ENCODE measurements at places on chromosomes 2 and 18.

GRCh38 chr2:128420131-128420530 lies 101.5 kb upstream of the HS6ST1 start:
- no peak for DNase-seq

DNA sequence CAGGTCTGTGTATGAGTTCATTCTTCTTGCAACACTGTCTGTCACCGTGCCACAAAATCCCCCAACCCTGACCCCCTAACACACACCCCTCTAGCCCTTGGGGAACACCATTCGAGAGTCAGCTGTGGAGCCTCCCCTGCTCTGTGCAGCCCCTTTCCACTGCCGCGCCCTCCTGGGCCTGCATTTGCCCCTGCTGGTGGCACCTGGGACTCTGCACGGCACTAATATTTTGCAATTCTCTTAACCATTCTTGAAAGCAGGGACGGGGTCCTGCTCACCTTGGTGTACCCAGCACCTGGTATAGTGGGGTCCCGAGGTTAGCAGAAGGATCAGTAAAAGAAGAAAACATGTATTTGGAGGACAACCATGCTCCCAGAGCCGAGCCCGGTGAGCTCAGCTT lies 124.0 kb downstream of the HDAC4 start:
- DNase-seq = no peak

- no peak for DNase-seq
Observed at GRCh38 chr2:14760169-14760568, 127.7 kb downstream of the LRATD1 start.

DNA sequence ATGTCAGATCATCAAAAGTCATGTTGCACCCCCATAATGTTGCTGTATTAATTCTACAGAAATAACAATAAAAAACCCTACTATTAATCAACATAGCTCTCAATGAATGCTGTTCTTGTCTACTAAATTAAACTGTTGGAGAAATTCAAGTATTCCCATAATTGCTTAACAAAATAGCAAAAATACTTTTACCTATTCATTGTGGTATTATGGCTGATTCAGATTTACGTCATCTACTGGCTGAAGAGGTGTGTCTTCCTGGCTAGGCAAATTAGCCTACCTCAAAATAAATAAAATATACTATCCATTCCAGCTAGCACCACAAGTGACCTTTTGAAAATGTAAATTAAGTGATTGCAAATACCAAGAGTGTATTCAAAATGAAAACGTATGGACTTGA lies 249.4 kb downstream of the MEIS1 start:
- no peak for DNase-seq

- no peak for DNase-seq
Observed at GRCh38 chr2:64716569-64716968, 62.9 kb upstream of the SERTAD2 start.

- DNase-seq = no peak
Observed at GRCh38 chr2:179417436-179417949, 152.9 kb upstream of the SESTD1 start.

- no peak for DNase-seq
Observed at GRCh38 chr2:172088245-172089004, 3.1 kb downstream of the DLX1 start.

DNA sequence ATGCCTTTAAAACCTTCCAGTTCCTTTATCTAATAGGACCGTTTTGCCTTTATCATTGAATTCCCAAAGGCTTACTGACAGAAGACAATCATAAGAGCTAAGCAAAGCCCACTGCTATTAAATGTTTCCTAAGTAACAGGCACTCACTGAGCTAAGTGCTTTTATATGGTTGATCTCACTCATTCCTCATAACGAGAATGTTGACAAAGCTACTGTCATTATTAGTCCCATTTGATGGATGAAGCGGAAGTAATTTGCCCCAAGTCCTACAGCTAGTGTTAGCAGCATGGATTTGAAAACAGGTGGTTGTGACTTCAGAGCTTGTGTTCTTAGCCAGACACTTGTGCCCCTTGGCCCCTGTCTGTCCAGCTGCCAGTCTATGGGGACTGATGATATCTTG lies 134.8 kb upstream of the SERPINE2 start:
- no peak for DNase-seq

DNA sequence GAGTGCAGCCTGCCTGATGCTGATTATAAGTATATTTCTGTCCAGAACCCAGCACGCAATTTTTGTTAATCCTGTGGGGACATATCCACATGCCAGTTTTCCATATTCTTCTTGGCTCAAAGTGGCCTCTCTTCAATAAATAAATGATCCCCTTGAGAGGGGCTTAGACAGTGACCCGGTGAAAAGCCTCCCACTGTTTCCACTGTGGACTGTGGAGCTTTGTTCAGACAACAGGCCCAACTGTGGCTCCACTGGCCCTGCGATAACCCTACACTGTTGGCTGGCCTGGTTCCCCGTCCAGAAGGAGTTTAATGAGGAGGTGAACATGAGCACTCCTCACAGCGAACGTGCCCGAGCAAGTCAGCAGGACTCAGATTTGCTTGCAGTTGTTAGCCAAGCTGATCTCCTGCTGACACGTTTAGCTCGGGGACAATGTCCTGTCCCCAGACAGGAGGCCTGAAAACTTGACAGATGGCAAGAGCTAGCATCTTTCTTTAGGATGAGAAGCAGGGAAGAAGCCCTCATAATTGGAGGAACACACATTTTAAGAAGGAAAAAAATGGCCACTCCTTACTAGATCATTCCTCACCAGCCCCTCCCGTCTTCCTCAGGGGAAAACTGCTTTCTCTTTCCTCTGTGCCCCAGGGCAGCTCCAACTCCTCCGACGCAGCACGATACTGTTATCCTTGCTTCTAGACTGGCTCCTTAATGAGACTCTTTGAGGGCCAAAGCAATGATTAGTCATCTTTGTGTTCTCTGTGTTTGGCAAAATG lies 20.0 kb upstream of the MTCL1 start:
- DNase-seq = no peak

DNA sequence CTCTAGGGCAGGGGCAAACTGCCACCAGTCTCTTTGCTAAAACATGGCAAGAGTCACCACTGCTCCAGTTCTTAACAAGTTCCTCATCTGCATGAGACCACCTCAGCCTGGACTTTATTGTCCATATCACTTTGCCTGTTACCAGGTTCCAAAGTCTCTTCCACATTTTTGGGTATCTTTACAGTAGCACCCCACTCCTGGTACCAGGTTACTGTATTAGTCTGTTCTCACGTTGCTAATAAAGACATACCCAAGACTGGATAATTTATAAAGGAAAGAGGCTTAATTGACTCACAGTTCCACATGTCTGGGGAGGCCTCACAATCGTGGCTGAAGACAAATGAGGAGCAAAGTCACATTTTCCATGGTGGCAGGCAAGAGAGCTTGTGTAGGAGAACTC lies 5.5 kb upstream of the DPP4 start:
- DNase-seq = no peak

GRCh38 chr18:58458304-58458703 lies 170.6 kb downstream of the ALPK2 start:
- no peak for DNase-seq

DNA sequence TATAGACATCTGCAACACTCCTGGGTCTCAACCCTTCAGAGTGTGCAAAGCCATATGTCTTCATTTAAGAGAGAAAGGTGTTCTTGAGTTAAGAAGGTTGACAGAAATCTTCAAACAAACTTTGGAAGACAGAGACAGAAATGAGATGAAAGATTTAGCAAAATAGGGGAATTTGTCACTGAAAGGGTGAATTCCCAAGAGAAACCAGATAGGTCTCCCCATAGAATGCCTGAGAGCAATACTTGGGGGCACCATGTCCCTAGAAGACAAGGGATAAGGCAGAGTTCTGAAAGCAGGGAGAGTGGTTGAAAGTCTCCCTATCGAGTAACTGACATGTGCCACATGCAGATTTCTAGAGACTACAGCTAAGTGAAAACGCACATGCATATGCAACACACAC lies 50.0 kb downstream of the AP1S3 start:
- DNase-seq = no peak

DNA sequence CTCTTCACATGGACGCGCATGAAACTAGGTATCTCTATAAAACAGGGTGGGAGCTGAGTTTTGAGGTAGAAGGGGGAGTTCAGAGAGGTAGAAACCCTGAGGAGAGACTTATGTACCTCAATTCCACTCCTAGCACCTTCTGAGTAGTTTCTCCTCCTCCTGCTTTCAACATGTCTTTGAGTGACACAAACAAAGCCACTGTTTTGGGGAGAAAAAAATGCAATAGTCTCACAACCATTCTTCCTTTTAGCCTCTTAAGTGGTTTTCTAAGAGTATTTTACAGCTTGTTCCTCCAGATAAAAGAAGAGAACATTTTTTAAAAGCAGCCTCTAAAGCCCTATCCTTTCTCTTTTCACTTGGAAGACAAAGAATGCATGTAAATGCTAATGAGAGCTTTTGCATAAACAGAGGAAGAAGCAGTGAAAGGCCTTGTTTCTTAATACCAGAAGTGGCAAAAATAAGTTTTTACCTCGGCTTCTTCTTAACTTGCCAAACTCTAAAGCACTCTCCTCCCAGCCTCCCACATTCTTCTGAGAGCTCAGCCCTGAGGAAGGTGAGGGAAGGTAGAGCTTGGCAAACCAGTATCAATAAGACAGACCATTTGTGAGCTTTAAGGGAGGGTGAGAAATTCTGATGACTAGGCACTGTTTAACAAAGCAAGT lies 1304.4 kb upstream of the ACVR2A start:
- no peak for DNase-seq

DNA sequence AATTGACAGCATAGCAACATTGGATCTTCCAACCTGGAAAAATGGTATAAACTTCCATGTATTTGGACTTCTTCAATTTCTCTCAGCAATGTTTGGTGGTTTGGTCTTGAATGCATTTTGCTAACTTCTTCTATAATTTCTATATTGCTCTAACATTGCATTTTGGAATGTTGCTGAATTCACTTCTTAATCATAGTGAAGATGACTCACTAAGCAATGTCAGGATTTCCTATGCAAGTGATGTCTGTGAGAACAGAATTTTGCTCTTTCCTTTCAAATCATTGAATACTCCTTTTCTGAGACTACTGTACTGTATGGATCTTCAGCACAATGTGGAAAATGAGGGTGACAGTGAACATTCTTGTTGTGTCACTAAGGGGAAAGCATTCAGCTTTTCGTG lies 28.9 kb upstream of the CDH19 start:
- DNase-seq = no peak

DNA sequence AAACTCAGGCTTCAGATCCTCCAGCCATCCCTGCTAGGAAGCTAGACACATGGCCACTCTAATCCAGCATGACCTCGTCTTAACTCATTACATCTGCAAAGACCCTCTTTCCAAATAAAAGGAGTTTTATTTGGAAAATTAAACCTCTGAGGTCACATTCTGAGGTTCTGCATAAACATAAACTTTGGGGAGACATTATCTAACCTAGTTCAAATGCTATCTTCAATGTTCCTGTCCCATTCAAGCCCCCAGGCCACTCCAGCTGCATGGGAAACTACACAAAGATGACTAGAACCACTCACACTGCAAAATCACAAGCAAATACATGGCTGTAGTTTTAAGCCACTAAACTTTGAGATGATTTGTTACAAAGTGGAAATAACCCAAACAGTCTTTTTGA lies 99.0 kb upstream of the RNF152 start:
- no peak for DNase-seq

DNA sequence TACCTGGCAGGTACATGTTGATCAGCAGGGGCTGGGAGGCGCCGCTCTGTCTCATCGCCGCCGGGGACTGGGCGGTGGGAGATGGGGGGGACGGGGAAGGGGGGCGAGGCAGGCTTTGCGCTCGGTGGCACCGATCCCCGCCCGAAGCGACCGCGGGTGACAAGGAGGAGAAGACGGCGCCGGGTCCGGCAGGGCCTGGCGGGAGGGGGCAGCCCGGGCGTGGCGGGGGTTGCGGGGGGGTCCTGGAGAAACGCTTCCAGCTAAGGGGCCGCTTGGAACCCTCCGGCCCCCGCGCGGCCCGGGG lies at the start of gene FEV:
FEV (minus strand) TSS at position 164 of the 304 bp plus-strand sequence; CDS start at position 55, 109 bp downstream.
- DNase-seq = no peak

DNA sequence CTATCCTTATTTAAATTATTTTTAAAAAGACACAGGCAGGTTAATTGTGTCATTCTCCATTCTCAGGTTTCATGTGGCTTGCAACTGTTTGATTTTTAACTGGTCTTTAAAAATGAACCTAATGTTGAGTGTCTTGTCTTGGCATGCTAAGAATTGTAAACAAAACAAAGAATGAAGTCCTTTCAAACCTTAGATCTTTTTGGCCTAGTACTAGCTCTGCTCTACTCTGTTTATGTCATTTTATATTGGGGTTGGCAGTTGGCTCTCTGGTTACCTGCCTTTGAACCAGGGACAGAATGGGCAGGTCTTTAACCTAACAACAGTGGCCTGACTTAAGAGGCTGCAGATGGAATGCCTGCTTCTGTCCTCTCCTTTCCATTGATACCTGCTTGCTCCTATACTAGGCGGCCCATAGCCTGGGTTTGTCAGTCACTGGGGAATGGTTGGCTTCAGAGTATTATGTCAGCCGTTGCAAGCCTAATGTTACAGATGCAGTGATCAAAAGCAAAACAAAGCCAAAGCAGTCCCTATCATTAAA lies 85.5 kb downstream of the MTA3 start:
- no peak for DNase-seq

GRCh38 chr2:161676902-161677496 lies 52.8 kb downstream of the SLC4A10 start:
- no peak for DNase-seq

DNA sequence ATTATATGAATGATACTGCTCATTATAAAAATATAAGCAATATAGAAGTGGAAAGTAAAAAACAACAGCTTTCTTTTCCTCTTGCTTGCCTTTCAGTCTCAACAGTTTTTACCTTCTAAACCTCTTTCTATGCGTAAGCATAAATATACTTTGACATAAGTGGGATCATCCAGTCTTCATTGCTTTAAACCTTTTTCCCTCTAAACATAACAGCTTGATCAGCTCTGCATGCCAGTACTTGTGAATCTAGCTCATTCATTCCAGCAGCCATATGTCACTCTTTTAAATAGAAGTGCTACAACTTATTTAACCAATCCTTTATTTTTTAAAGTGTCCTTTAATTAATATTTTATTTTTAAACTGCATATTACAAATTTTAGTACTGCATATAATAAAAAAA lies 88.1 kb downstream of the TTC27 start:
- DNase-seq = no peak

GRCh38 chr18:63994783-63995399 lies 25.0 kb downstream of the SERPINB8 start:
- no peak for DNase-seq

DNA sequence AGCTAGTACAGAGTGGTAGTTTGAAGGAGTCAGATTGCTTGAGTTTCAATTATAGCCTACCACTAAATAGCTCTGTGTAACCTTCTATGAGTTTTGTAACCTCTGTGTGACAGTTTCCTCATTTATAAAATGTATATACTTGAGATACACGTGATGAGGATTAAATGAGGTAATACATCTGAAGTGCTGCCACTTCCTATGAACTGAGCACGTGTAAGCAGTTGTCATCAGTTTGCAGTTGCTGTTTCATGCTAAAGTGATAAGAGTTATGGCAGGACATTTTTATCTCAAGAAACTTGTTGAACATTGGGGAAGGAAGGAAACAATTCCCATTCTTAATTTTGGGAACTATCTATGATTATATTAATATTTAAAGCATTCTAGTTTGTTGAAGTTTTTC lies 38.5 kb downstream of the CARF start:
- no peak for DNase-seq

Data from thoracic aorta (tissue), 2 donors.